ENCODE measurements at places on chromosomes 16 and 17.

DNA sequence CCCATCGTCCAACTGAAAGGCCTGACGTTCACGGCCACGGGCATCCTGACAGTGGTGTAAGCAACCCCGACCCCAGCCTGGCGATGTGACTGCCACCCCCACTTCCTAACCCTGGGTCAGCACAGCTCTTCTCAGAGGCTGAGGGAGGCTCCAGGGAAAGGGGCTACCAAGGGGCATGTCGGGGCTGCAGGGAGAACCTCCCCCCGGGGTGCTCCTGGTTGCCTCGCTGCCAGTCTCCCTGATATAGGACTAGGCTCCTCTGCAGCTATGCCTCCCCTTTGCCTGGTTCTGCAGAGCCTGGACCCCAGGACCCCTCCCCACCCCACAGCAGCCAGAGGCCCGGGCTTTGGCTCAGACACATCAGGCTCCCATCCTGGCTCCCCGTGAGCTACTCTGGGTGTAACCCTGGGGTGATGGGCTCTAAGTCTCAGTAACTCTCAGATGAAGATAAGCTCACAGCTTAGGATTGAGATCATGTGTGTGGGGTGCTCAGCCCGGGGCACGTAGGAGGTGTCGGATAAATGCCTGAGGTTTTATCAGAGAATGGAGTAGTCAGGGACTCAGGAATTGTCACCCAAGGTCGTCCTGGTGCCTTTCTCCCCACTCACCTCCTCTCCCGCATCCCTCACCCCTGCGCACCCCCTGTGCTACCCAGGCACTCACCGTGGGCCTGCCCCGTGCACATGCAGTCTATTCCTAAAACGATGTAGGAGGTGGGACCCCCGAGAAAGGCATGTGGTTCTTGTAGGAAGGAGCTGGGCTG is 10.6 kb downstream of the ITGAD start:
- DNase-seq, result no peak

GRCh38 chr17:41190328-41190727 is 641 bp downstream of the KRTAP9-1 start:
- no peak for DNase-seq

- no peak for DNase-seq
These were observed 629 bp downstream of the GEMIN4 start for GRCh38 chr17:751269-752001.

- peak; percentile 34 for DNase-seq
These were observed 84.9 kb downstream of the HS3ST2 start for GRCh38 chr16:22898874-22899348.

DNA sequence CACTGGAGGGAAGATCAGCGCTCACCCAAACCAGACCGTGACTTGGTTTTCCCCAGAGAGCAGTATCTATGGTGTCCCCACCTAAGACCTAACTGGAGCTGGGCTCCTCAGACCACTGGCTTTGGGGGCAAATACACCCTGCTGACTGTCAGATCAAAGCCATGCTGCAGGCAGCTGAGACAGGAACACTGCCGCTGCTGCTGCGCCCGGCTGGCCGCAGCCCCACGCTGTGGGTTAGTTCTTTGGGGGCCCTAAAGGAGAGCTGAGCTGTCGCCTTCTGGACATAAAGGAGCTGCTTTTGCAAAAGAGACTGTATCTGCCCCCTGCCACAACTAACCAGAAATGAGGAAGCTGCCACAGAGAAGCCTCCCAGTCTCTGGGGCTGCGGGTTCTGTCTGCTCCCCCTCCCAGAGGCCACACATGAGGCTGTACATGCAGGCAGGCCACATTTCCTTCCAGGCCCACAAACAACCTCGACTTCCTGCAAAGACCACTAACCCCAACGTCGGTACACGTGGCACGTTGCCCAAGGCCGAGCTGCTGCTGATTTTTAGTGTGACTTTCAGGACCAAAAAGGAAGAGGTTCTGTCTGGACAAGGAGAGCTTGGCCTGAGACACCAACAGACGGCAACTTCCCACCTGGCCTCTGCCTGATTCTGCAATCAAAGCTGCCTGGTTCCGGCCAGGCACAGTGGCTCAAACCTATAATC is 18.2 kb upstream of the ABR start:
- DNase-seq, result no peak

GRCh38 chr17:56762988-56763387 is 70.7 kb downstream of the C17orf67 start:
- no peak for DNase-seq

GRCh38 chr17:76152591-76152990 is 11.5 kb upstream of the FOXJ1 start:
- no peak for DNase-seq

- no peak for DNase-seq
These were observed 103.3 kb upstream of the CLEC3A start for GRCh38 chr16:77918809-77919707.

GRCh38 chr16:81804134-81804610 is 25.1 kb downstream of the PLCG2 start:
- DNase-seq, result no peak

GRCh38 chr17:46212634-46213435 is 19.6 kb upstream of the KANSL1 start:
- no peak for DNase-seq

GRCh38 chr17:11885051-11885450 is 112.2 kb downstream of the ZNF18 start:
- DNase-seq, result no peak

DNA sequence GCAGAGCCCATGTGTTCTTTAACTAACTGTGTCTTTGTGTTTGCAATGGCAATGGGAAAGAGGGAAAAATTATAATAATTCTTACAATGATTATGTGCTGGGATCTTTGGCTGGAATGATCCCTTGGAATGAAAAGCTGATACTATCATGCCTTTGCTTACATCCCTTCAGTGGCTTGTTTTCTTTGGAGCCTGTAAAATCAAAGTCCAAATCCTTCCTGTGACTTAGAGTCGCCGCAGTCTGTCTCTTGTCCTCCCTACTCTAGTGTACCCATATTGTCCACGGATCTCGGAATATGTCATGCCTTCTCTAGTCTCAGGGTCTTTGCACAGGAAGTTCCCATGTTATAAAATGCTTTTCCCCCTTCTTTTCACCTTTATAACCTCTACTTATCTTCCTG is 111.7 kb upstream of the MAF start:
- DNase-seq, result no peak

- DNase-seq, result peak; percentile 39
These were observed 76.0 kb downstream of the ABCC1 start for GRCh38 chr16:16025214-16025968.

DNA sequence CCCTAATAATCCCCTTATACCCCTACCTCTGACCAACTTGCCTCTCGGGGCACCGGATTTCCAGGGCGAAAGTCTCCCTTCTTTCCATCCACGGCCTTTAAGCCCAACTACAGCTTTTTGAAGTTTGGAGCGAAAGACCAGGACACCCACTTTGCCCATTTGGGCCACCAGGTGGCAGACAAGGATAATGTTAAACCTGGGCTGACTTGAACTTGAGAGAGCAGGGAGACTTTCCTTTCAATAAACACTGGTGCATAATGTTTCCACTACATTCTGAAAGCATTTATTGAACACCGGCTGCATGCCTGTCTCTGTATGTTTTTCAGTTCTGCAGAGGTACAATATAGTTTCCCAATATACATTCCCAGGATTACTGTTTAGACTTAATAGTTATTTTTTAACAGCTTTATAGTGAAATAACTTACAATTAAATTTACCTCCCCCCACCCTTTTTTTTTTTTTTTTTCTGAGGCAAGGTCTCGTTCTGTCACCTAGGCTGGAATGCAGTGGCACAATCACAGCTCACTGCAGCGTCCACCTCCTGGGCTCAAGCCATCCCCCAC is 6.9 kb upstream of the CES3 start:
- DNase-seq, result peak; percentile 58

GRCh38 chr16:81390840-81391239 is 53.8 kb upstream of the CMIP start:
- DNase-seq, result no peak

- no peak for DNase-seq
These were observed 7.8 kb downstream of the GAA start for GRCh38 chr17:80109066-80109660.

- peak; percentile 54 for DNase-seq
These were observed 14.1 kb downstream of the C17orf67 start for GRCh38 chr17:56819431-56820145.

GRCh38 chr17:17053446-17054379 is 11.5 kb downstream of the MPRIP start:
- no peak for DNase-seq

DNA sequence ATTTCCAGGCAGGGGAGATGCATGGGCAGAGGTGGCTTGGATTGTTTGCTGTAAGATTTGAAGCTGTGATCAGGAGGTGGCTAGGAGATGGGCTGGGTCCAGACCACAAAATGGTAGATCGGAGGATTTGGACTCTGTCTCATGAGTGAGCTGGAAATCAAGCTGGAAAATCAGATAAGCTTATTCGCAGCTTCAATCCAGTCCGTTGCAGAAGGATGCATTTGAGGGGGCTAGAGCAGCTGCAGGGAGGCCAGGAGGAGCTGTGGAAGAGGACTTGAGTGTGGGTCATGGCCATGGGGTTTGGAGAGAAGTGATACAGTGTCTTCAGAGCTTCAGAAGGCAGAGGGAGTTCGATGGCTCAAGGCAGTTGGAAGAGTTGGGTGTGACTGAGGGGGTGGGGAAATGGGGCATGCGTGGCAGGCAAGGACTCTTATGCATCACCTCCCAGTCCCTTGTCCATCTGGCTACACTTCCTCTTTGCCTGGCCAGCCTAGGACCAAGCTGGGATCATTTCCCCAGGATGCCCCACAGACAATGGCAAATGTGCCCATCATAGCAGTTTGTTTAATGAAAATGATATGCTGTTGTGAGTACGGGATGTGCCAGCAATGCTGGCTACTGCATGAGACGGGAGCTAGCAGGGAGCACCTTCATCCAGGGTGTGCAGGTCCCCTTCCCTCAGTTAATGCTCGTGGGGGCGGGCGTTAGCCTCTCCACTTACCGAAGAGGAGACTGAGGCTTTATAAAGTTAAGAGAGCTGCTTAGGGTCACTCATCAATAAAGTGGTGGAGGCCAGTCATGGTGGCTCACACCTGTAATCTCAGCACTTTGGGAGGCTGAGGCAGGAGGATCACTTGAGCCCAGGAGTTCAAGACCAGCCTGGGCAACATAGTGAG is 20.6 kb downstream of the QPRT start:
- DNase-seq, result no peak

DNA sequence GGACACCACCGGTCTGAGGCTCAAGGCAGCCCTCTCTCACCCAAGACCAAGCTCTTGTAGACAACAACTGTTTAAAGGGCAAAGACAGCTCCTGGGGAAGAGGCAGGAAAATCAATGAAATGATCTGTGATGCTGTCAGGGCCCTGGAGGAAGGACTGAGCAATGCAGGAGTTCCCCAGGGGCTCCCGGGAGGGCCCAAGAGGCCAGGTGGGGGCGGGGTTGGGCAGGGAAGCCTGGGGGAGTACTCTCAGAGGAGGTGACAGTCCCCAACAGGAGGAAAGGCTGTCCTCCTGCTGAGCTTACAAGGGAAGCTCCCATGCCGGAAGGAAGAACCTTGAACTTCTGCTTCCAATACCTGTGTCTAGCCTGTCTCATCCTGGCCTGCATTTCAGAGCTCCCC is 8.3 kb upstream of the NOS2 start:
- DNase-seq, result no peak

DNA sequence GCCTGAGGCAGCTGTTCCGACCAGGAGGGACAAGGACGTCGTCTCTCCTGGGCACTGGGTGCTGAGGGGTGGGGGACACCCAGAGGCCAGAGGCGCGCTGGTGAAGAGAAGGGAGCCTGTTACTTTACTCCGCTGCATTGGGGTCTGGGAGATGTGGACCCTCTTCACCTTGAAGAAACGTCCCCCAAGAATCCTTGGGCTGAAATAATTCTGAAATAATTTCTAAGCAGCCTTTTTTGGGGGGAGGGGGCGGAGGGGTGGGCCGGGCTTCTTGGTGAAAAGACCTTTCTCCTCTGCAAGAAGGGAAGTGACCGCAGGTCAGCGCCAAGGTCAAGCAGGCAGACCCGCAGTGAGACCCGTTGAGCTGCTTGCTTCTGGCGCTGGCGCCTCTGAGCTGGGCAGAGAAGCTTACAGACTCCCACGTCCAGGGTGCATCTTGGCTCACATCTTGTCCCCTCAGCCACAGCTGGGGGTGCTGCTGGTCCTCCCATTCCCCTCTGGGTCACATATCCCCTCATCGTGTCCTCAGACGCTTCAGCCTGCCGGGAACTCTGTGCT is 1.1 kb downstream of the SYT17 start:
- no peak for DNase-seq
